Renal cortical epithelial cell (primary cell): ENCODE measurements at places on chromosomes 6 and 20. TPM values are rescaled to one million over a fixed set of nuclear protein-coding genes. Genes with fewer than 3 reads are reported as not detected.

GRCh38 chr6:167247814-167248595 lies 43.1 kb upstream of the UNC93A start:
- DNase-seq: no peak

DNA sequence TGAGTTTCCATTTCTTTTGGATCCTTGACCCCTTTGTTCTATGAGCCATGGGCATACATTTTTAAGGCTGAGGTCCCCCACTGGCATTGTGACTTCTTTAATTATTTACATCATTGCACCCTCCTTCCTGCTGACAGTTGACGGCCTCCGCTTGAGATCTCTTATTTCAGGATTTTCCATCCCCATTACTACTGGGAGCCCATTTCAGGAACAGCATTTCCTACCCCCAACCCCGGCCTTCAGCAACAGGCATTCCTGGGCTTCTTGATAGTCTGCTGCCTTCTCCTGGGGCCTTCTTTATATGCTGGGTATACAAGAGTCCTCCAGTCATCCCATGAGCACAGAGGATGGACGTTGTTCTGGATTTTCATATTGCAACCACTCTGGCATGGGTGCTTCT lies 3.8 kb downstream of the ULBP1 start:
- DNase-seq: no peak

DNA sequence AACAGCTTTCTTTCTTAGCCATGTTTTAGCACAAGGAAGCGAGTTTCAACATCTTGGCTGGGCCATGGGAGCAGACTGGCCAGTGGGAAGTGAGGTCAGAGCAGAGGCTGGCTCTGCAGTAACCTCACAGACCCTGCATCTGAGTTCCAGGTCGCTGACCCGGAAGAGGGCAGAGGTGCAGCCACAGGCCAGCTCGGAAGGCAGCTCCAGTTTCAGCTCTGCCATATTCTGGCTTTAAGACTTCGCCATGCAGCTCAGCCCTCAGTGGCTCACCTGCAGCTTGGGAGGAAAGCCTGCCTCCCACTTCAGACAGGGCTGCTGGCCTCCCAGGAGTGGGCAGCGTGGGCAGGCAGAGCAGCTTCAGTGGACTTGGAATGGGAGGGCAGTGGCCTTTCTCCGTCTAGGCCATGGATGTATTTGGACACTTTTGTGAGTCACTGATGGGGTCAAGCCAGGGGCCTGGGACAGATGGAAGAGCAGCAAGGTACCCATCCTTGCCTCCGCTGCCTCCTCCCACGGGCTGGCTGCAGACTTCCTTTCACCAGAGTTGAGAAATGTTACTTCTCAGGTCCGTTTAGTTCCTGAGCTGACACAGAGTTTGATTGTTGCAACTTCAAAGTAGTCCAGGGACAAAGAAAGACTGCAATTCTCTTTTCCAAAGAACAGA lies 18.5 kb downstream of the CST8 start:
- DNase-seq: peak; percentile 72

- DNase-seq: no peak
Measured at GRCh38 chr6:160442151-160442550, 94.0 kb downstream of the SLC22A3 start.

DNA sequence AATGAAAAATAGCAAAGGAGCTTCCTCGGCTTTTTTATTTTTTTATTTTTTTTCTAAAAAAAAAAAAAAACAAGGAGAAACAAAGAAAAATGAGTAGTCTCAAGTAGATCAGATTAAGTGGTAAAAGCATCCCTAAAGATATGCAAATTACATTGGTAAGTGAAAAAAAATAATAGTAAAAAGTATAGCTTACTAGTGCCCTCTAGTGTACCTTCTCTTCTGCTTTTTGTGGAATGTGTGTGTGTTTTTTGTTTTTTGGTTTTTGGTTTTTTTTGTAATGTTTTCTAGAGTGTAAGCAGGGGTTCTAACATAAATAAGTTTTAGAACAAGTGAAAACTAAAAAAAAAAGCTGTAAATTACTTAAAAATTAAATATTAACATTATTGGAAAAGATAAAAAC lies 1062.0 kb downstream of the HACE1 start:
- peak; percentile 1 for DNase-seq

DNA sequence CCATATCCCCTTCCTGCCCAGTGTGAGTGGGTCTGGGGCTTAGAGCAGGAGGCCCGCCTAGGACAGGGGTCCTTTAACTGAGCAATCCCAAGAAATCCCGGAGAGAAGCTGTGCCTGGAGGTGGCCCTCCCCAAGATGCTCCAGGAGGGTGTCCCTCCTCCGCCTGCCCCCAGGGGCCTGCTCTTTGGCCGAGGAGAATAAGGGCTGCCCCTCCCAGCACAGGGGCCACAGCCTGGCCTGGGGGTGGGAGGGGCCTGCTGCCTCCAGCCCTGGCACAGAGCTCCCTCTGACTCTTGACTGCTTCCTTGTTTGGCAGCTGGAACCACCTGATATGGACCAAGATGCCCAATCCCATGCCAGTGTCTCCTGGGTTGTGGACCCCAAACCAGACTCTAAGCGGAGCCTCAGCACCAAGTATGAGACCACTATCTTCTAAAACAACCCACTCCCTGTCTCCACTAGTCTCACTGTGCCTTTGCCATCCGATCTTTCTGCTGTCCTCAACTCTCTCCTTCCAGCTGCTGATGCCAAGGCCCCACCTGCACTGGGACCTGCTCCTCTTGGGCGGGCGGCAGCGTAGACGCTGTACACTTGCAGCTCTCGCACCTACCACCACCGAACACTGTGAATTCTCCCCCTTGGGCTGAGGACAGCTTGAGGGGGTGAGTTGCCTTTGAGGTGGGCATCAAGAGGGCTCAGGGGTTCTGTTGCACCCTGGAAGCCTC lies 54.3 kb downstream of the TCP11 start:
- no peak for DNase-seq

DNA sequence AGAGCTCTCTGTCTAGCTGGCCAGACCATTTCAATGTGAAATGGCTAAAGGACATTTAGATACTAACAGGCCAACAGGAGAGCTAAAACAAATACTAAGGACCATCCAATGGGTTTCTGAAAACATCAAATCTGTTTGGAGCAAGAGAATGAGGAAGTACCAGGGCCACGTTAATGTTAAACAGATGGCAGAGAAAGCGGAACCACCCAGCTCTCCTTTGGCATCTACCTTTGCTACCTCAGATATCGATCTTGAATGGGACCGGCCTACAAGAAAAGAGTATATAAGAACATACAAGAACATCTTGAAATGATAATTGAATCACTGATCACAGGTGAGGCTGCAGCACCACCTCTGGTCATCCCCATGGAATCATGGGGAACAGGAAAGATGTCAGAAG lies 31.8 kb downstream of the KCNK5 start:
- DNase-seq: no peak

DNA sequence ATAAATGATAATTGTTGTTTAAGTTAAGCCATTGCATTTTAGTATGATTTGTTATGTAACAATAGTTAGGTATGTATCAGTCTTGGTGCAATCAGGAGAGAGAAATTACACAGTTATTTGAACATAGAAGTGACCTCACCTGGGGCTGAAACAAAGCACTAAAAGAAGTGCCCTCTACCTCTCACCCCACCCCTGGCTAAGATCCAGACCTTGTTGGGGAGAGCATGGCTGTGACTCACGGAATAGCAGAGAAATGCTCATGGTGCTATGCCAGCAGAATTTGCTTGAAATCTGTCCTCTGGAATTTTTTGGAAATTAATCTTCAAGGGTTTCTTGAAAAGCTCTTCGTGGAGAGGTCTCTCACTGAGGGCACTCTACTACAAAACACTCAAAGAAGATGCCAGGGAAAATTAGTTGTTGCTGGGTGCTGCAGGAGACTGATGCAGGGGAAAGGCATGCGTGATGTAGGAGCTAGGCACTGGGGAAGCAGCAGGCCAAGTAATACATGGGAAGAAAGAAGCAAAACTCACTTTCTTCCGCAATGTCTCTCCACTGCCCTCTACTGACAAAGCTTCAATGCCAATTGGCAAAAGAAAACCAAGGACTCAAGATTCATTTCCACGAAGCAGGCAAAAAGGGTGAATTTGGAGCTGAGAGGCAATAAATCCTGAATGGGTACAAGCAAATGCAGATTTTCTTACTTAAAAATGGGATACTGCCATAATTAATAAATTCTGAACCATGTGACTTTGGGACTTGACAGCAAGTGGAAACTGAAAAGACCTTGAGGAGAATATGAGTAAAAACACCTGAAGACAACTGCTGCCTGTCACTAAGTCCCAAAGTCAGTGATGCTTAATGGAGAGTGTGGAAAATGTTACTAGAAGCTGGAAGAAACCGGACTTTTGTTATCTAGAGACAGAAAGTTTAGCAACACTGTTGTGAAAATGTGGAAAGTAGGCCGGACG lies 136.3 kb upstream of the ZNF184 start:
- peak; percentile 70 for DNase-seq

- no peak for DNase-seq
Measured at GRCh38 chr6:94144807-94145206, 725.4 kb upstream of the EPHA7 start.

DNA sequence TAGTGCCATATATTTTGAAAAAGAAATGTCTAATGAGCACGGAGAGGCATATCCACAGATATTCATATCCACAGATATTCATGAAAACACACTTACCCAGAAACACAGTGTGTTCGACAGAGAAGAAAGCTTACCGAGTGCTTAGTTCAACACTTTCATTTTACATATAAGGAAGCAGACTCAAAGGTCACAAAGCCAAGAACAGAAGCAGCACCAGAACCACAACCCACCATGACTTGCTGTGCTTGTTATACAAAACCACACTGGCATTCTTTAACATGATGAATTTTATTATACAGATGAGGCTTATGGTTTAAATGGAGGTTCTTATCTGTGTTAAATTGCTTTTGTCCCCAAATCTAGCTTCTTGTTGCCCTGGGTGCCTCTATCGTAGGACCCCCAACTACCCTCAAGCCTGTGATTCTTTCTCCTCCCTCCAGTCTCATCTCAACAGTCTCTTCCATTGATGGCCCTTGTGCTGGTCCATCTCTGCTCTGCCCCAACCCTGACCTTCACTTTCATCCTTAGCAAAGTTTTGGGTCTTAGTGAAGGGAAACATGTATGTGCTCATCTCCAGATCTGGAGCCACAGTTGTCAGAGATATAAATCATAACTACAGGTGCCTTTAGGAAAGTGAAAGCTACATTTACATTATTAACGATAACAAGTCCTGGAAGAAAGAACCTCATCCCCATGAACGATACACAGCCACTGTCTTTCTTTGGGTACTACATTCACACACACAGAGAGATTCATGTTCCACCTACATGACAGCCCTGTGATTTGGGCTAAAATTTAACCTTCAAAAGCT lies 40.0 kb downstream of the SF3B5 start:
- peak; percentile 27 for DNase-seq

GRCh38 chr6:28337121-28337520 lies 1.2 kb upstream of the ZSCAN31 start:
- DNase-seq: no peak

DNA sequence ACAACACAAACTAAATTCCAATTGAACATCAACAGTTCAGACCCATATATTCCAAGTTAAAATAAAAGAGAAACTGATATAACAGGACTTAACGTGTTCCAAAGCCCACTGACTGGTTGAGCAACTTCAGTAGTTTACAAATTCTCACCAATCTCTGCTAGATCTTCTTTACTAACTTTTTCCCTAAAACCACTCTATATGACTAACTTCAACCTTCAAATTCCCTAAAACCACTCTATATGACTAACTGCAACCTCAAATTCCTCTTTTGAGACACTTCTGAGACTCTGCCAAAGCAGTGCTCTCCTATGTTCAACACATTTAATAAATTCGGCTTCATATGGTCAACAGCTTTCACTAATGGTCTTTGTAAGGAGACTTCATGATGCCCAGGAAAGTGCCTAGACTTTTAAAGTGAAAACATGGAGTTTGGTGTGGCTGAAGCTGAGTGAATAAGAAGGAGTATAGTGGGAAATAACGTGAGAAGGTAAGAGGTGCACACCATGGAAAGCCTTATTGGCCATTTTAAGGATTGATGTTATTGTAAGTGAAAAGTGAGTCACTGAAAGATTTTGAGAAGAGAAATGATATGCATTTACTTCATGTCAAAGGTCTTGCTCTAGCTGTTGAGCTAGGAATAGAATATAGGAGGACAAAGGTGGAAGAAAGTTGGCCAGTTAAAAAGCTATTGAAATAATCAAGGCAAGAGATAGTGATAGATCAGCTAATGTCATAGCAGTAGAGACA lies 134.0 kb upstream of the HCRTR2 start:
- peak; percentile 16 for DNase-seq

GRCh38 chr20:47295921-47296426 lies 60.5 kb downstream of the ZMYND8 start:
- peak; percentile 11 for DNase-seq

DNA sequence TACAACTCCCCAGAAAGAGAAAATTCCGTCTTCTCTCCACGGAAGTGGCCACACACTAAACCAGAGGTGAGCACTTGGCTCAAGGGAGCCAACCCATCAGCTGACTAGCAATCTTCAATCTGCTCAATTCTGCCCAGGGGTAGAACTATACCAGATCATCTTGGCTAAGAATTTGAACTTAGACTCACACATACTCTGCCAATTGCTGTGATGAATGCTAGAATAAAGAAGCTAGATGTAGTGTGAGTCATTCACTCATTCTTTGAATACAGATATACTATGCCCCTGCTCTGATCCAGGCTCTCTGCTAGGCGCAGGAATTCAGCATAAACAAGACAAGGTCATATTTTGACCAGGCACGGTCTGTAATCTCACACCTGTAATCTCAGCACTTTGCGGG lies 147.9 kb upstream of the SHLD1 start:
- DNase-seq: peak; percentile 38

DNA sequence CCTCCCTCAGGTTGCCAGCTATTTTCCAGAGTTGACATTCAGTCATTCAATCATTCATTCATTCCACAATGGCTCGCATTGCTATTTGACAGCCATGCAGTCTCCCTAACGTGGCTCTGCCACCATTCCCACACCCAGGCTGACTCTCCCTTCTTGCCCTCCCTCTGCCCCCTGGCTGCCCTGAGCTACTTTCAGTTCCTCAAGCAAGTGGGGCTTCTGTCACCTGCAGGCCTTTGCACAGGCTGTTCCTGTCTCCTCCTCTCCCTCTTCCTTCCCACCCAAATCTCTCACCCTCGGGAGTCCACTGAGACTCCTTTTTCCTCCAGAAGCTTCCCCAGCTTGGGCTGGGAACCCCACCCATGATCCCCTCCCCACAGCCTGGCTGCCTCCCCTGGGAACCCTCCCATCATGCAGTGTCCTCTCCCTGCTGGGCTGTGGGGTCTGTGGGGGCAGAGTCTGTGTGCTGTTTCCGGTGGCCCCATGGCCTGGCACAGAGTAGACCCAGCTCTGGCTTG lies 2.6 kb downstream of the PACSIN1 start:
- DNase-seq: no peak

- DNase-seq: peak; percentile 49
Measured at GRCh38 chr20:6169251-6169650, 46.4 kb upstream of the FERMT1 start.

GRCh38 chr6:154246723-154247118 lies 109.9 kb downstream of the IPCEF1 start:
- peak; percentile 27 for DNase-seq

EEF1A2 gene
- 4.5 and 29.3 TPM in 2 replicates for total RNA-seq

GPR63 gene
- 1.2 and 1.9 TPM in 2 replicates for total RNA-seq

ECT2L gene
- 0.10 TPM in 1 of 2 replicates, not detected in the other for total RNA-seq

ABHD16B gene
- not detected in 2 replicates for total RNA-seq

IBTK gene
- total RNA-seq: 56.4 and 81.4 TPM in 2 replicates

SCRT2 gene
- not detected in 2 replicates for total RNA-seq

MEI4 gene
- total RNA-seq: 0.17 and 1.2 TPM in 2 replicates

SNAI1 gene
- total RNA-seq: 0.52 and 2.7 TPM in 2 replicates

PERP gene
- 44.5 and 49.8 TPM in 2 replicates for total RNA-seq

COL12A1 gene
- total RNA-seq: 43.8 and 44.6 TPM in 2 replicates

NOX3 gene
- not detected in 2 replicates for total RNA-seq
